GM23248 (cell line): ENCODE measurements at places on chromosomes 5 and 9. TPM values are rescaled to one million over a fixed set of nuclear protein-coding genes. Genes with fewer than 3 reads are reported as not detected.
A peak's percentile ranks its signal among the peaks of the same experiment; 100 is the strongest.

DNA sequence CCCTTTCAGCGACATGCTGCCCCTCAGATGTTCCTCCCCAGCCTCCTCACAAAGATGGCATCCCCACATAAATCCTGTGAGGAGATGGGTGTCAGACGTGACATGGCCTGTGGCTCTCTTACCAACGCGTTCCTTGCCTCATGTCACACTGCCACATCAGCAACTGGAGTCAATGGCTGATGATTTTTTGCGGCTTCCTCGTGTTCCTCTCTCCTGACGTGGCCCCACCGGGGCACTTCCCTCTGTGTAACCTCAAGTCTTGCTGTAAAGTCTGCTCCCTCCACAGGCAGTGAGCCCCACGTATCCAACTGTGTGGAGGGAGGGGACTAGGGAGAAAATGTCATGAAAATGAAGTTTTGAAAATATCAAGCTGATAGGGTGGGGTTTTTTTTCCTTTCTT lies 53.2 kb upstream of the SHISAL2B start:
- DNase-seq = no peak

DNA sequence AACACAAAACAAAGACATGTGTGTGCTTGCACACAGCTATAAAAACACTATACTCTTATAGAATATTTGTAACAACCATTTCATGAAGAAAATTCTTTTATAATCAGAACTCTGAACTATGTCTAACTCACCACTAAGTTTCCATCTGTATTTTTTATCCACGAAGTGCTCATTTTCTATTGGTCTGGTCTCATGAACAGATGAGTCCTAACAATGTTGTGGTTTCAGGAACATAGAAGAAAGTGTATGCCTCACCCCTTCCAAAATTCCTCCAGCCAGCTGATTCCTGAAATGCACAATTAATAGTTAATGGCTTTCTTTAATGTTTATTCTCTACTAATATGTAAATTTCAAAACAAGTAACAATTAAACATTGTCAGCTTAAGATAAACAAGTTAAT lies 325.3 kb upstream of the GRAMD2B start:
- DNase-seq = peak; percentile 30

DNA sequence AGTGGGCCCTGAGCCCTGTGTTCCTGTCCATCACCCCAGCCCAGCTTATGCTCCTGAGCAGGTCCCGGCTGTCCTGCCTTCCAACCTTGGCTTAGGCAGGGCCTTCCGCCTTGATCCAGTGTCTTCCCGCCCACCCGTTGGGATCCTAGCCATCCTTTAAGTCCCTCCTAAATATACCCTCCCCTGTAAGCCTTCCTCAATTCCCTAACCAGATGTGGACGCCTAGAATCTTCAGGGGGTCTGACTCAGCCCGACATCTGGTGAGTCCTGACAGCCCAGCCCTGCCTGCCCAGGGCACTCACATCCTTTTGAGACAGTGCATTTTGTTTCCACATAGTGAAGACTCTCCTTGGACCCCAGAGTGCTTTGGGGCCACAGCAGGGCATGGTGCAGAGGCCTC lies 23.7 kb downstream of the SLC6A7 start:
- peak; percentile 82 for DNase-seq

DNA sequence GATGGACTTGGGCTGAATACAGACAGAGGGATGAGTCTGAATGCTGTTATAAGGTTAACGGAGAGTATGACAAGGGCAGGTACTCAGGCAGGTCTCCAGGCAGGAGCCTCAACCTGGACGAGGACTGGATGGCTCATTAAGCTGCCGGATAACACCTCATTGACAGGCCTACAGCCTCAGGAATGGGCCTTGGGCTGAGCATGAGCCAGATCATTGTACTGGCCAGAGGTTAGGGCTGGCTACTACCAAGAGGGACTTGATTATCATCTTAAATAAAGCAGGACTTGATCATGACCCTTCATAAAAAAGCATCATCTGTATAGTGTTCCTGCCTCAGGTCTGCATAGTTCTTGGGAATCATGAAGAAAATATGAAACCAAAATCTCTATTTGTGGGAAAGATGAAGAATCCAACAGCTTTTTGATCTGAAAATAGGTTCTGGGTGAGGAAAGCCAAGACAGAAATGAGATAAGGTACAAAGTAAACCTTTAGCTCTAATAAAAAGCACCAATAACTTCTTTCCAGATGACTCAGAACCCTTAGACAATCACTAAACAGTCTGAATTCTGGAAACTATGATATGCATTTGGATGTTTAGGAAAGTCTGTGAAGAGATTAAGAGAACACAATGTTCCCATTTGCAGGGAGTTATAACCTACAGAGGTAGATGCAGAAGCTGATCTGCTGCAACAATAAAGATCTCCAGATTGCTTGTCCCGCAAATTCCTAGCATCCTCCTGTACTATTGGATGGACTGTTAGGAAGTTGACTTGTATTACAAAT lies 343.1 kb downstream of the CTNND2 start:
- DNase-seq = no peak

DNA sequence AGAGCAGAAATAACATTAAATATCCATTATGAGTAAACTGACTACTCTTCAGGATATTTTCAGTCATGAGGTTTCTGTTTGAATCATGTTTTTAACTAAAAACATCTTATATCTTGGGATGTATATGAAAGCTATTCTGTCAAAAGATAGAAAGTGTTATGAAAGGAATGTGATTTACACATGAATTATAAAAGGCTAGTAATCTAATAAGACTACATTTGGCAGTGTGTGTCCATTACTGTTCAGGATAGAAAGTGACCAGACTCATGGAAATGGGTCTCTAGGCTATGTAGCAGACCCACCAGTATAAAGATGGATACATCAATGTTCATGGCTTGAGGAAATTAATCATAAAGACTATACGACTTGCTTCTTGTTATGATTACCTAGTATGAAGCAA lies 1328.2 kb upstream of the NUDT12 start:
- no peak for DNase-seq

GRCh38 chr5:109788596-109788995 lies 98.9 kb downstream of the MAN2A1 start:
- no peak for DNase-seq

UBE2QL1 gene
- not detected in 2 replicates for polyA plus RNA-seq

PCA3 gene
- not detected in 2 replicates for polyA plus RNA-seq
